MV-4-11 (cell line): ENCODE measurements at places on chromosomes 13 and 19.
A peak's percentile ranks its signal among the peaks of the same experiment; 100 is the strongest.

- no peak for DNase-seq
These were observed 17.6 kb downstream of the PPP1R12C start for GRCh38 chr19:55099557-55100506.

DNA sequence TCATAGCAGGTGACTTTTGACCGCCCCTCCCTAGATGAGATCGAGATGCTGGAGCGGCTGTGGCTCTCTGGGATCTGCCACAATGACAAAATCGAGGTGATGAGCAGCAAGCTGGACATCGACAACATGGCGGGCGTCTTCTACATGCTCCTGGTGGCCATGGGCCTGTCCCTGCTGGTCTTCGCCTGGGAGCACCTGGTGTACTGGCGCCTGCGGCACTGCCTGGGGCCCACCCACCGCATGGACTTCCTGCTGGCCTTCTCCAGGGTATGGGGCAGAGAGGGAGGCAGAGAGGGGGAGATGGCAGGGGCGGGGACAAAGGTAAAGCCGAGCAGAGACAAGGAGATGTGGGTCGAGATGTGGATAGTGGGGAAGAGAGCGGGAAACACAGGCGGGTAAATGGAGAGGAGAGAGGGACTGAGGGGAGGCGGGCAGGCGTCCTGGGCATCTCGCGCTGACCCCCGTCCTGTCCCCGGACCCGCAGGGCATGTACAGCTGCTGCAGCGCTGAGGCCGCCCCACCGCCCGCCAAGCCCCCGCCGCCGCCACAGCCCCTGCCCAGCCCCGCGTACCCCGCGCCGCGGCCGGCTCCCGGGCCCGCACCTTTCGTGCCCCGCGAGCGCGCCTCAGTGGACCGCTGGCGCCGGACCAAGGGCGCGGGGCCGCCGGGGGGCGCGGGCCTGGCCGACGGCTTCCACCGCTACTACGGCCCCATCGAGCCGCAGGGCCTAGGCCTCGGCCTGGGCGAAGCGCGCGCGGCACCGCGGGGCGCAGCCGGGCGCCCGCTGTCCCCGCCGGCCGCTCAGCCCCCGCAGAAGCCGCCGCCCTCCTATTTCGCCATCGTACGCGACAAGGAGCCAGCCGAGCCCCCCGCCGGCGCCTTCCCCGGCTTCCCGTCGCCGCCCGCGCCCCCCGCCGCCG, 3.4 kb upstream of the GRWD1 start:
- DNase-seq = no peak

- no peak for DNase-seq
These were observed 26.6 kb downstream of the ZNF787 start for GRCh38 chr19:56094449-56094848.

GRCh38 chr19:47113850-47114651, 475 bp upstream of the ZC3H4 start:
- no peak for DNase-seq

GRCh38 chr19:12090807-12091206, 26.3 kb downstream of the ZNF844 start:
- DNase-seq = no peak

DNA sequence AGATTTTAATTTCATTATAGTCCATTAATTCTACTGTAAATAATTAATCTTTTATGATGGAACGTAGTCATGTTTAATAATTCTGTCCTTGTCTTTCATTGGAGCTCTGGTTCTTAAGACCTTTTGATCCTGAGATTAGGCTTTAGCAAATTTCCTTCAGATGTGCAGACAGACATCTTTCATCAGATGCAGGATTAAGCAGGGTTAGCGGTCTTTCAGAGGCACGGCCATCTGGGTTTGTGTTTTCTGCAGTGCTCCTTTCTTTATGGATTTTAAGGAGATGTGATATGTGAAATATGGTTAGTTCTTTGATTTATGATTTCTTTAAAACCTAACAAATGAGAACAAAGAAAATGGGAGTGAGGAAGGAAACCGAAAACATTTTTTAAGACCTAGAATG, 643.9 kb upstream of the SGCG start:
- no peak for DNase-seq

GRCh38 chr13:27988520-27988919, at the start of gene URAD:
TSS of gene URAD (minus strand) at chr13:27988693. CDS start at chr13:27988637, 56 bp downstream.
- DNase-seq = no peak

DNA sequence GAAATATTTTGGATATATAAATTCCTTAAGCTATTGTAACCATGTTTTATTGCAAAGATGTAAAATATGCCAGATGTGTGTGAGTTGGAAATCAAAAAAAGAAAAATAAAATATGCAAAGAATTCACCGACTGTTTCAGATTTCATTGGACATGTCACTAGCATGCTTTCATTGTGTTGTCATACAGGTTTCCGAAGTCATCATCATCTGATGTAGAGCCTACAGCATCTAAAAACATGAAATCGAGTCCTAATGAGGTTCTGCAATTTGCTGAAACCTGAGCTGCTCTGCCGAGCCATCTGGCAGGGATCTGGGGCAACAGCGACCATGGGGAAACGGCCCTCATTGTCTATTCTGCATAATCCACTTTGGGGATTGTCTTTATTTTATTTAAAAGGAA, 196.1 kb upstream of the MAB21L1 start:
- DNase-seq = no peak

DNA sequence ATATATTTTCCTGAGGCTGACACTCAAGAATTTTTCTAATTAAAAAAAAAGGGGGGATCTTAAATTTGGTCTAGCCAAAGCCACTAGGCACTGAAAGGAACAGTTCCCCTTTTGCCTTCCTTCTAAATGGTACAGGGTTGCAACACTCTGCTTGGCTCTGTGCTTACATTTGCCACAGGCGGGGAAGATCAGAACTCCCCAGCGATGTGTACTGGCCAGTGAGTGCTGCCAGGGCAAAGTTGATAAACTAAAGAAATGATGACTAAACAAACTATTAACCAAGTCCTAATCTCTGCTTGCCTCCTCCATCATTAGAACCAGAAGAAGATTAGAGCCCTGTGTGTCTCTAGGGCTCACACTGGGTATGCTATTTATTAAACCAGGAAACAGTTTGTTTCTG, 75.3 kb upstream of the SCEL start:
- peak; percentile 98 for DNase-seq

- DNase-seq = no peak
These were observed 34.6 kb upstream of the FARP1 start for GRCh38 chr13:98108341-98108740.
